SK-N-MC (cell line): ENCODE measurements at places on chromosomes 6 and 20.

DNA sequence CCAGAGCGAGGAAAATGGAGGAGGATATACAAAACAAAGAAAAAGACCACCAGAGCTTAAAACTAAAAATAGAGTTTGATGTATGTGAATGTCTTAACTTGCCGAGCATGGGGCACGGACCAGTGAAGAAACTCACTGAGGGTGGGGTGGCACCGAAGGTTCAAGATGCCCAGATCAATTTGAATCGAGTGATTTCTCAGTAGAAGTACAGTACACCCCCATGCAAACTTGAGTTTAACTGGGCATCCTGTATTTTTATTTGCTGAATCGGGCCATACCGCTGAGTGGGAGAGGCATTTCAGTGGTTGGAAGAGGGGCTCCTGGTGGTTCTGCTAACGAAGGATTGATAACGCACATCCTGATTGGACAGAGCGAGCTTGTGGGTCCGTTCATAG is 81.7 kb downstream of the ANKRD60 start:
- DNase-seq: no peak

- DNase-seq: peak; percentile 84
Observed at GRCh38 chr20:62791301-62792181, 4.7 kb upstream of the MRGBP start.

DNA sequence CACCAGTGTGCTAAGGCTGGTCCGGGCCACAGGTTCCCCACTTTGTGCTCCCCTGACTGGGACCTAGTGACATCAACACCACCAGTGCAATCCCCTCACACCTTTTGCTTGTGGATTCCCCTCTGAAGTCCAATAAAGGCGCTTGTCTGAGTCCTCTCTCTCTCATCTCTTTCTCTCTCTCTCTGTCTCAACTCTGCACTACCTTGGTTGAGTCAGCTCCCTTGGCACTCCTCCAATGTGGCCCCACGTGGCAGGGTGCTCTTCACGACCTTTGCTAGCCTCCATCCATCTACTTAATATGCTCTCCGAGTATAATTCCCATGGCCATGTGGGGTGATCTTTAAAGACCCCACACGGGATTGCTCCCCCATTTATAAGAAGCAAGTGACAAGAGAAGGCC is 385.0 kb downstream of the CD83 start:
- DNase-seq: no peak

DNA sequence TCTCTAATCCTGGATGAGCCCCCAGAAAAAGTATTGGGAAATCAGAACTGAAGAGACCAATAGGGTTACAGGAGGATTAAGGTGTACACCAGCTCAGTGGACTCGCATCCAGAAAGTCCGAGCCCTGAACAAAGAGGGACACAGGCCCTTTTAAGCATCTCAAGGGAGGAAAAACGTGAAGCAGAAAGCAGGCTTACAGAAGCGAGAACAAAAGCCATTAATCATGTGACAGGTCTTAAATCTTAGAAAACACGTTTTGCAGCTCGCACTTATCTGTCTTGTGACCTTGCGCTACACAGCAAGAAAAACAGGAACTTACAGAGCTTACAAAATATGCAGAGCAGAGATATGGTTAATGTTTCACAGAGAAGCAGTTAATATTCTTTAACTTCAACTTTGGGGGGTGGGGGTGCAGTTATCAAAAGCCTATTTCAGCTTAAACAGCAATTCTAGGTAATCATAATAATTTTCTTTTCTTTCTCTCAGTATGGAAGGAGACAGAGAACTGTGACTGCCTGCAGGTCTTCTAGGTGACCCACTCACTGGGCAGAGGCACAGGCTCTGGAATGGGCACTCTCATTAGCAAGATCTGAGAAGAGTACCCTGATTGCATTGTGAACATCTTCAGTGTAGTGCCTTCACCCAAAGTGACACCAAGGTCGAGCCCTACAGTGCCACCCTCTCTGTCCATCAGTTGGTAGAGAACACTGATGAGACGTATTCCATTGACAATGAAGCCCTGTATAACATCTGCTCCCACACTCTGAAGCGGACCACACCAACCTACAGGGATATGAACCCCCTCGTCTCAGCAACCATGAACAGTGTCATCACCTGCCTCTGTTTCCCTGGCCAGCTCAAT is 65.0 kb upstream of the MOCS1 start:
- DNase-seq: no peak

DNA sequence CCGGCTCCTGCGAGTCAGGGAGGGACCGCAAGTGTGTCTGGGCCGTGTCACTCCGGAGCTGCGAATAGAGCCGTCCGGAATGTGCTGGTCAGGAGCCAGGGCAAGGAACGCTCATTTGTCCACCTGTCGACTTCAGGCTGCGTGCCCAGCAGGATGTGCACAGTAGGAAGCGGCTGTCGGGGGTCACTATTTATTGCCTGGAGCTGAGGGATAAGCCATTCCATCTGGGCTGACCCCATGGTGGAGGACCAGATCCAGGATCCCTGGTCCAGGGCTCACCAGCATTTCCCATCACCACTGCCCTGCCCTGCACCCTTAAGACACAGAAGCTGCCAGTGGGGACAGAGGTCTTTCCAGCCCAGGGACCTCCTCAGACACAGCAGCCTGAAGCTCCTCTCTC is 14.7 kb downstream of the NTSR1 start:
- no peak for DNase-seq

GRCh38 chr20:38725148-38725901 is 1.0 kb downstream of the SLC32A1 start:
- no peak for DNase-seq

- DNase-seq: no peak
Observed at GRCh38 chr20:33784225-33784624, 26.9 kb upstream of the CHMP4B start.

GRCh38 chr6:37371154-37372083 is 17.6 kb downstream of the RNF8 start:
- DNase-seq: no peak

DNA sequence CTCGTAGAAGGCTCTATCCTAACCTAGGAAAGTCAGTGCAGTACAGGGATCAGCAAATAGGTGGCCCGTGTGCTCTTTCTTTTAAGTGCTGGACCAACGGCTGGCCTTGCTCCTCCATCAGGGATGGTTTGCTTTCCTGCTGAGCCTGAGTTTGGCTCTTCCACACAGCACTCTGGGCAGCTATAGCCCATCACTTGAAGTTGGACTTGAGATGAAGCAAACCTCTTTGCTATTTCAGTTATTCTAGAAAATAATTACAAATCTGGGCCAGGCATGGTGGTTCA is 66.9 kb upstream of the KCNK16 start:
- DNase-seq: no peak

- DNase-seq: no peak
Observed at GRCh38 chr6:47759364-47759763, 22.5 kb upstream of the OPN5 start.

DNA sequence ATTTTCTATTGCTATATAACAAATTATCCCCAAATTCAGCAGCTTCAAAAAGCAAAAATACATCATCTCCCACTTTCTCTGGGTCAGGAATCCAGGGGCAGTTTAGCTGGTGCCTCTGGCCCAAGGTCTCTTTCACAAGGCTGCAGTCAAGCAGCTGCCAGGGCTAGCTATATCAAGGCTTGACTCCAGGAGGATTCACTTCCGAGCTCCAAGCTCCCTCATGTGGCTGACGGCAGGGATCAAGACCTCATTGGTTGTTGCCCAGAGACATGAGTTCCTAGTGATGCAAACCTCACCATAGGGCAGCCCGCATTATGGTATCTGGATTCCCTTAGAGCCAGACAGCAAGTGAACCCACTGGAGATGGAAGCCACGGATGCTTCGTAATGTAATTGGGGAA is 1.3 kb upstream of the VNN1 start:
- no peak for DNase-seq

GRCh38 chr6:885051-885590 is 192.2 kb upstream of the EXOC2 start:
- DNase-seq: no peak

- DNase-seq: no peak
Observed at GRCh38 chr6:33064723-33065122, 8.7 kb downstream of the HLA-DPA1 start.
